ENCODE measurements at places on chromosomes 11 and 22. TPM values are rescaled to one million over a fixed set of nuclear protein-coding genes. Genes with fewer than 3 reads are reported as not detected.

HMOX1 gene
- 184 TPM for total RNA-seq

SAA2 gene
- not detected for total RNA-seq

TBX10 gene
- not detected for total RNA-seq

PKP3 gene
- total RNA-seq, result 1.8 TPM

ROBO4 gene
- total RNA-seq, result 26.6 TPM

PARVA gene
- 30.5 TPM for total RNA-seq

EFCAB6 gene
- 2.6 TPM for total RNA-seq

MRGPRX4 gene
- total RNA-seq, result not detected

VSIG10L2 gene
- total RNA-seq, result not detected

CCDC34 gene
- 4.4 TPM for total RNA-seq

CNTF gene
- total RNA-seq, result 2.9 TPM

PHETA2 gene
- total RNA-seq, result 10.7 TPM

JHY gene
- 0.39 TPM for total RNA-seq

SLC22A24 gene
- total RNA-seq, result not detected

SELENOM gene
- 30.1 TPM for total RNA-seq

OR9Q2 gene
- total RNA-seq, result not detected

TMEM86A gene
- total RNA-seq, result 0.78 TPM

PEX16 gene
- total RNA-seq, result 30.9 TPM

F2 gene
- total RNA-seq, result not detected

MISFA gene
- 0.59 TPM for total RNA-seq

SLC7A4 gene
- total RNA-seq, result not detected
